ENCODE measurements at places on chromosomes 7 and 10.

- no peak for DNase-seq
Measured at GRCh38 chr7:97623333-97623732, 108.6 kb upstream of the TAC1 start.

GRCh38 chr10:97895915-97896314, 46.3 kb downstream of the GOLGA7B start:
- no peak for DNase-seq

DNA sequence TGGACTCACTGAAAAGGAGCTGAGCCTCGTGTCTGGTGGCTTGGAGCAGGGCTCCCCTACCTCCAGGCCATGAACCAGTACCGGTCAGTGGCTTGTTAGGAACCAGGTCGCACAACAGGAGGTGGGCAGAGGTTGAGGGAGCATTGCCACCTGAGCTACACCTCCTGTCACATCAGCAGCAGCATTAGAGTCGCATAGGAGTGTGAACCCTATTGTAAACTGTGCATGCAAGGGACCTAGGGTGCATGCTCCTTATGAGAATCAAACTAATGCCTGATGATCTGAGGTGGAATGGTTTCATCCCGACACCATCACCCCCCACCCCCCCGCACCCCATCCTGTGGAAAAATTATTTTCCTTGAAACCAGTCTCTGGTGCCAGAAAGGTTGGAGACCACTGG, 50.4 kb downstream of the TSPAN15 start:
- DNase-seq: no peak

- peak; percentile 65 for DNase-seq
Measured at GRCh38 chr10:75956624-75957023, 525.2 kb downstream of the LRMDA start.

DNA sequence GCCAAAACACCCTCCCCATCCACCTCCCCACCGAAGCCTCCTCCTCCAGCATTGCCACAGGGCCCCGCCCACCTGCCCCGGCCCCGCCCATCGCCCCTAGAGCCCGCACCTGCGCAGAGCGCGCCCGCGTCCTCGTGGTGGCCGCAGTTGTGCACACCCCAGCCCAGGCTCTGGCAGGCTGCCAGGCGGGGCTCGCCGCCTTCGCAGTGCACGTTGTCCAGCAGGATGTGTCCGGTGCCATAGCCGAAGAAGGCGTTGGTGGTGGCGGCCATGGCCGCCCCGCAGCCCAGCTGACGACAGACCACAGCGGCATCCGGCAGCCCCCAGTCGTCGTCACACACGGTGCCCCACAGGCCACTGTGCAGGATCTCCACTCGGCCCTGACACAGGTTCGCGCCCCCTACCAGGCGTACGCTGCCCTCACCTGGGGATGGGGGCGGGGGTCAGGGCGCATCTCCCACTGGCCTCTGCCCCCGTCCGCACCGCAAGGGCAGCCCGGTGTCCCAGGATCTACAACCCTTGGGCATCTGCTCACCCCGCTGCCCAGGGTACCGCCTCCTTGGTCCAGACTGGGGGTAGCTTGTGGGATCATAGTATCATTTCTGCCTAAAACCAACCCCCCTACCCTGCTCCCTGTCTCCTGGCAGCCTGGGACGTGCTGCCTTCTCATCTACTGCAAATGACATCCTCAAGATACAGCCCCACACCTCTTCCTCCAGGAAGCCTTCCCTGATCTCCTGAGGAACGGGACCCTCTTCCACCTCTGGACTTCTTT, 11.9 kb downstream of the SSC4D start:
- DNase-seq: peak; percentile 72

GRCh38 chr10:69568472-69569395, 4.5 kb downstream of the NEUROG3 start:
- DNase-seq: no peak

- DNase-seq: no peak
Measured at GRCh38 chr10:22174442-22174841, 43.4 kb downstream of the EBLN1 start.

DNA sequence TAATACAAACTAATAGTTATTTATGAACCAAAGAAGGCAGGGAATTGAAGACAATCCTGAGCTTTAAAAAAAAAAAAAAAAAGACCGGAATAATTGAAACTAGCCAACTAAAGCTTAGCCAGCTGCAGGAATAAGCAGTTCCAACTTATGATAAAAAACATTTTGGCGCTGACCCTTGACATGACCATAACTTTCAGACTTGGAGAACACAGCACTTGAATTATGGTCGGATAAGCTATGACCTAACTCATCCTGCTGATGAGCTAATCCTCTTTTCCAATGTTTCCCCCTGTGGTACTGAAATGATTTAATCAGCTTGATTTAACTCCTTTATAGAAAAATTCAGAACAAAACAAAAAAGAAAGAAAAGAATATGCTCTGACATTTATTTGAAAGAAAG, 181.8 kb downstream of the DGKB start:
- DNase-seq: no peak

GRCh38 chr10:470339-471003, 219.0 kb downstream of the DIP2C start:
- peak; percentile 15 for DNase-seq

GRCh38 chr10:31709028-31709427, 219.6 kb downstream of the ARHGAP12 start:
- no peak for DNase-seq

- DNase-seq: no peak
Measured at GRCh38 chr10:119555178-119555784, 12.8 kb upstream of the RGS10 start.

- DNase-seq: no peak
Measured at GRCh38 chr7:120412139-120413050, 139.4 kb downstream of the KCND2 start.

DNA sequence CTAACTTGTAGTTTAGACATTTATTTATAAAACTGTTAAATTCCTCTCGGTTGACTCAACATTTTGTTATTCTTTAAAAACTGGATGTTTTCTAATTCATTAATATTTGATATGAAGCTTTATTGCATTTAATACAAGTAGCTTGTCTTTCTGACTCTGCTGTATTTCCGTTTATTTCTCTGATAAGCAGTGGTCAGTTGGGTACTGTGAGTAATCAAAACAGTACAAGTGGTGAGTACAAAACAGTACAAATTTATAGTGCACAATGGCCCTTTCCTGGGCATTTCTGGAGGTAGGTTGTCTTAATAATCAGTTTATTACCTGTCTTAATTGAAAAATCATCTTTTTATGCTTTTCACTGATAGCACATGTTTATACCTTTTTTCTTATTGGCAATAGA, 182.7 kb downstream of the CCSER2 start:
- no peak for DNase-seq

GRCh38 chr7:33745934-33746333, 159.4 kb upstream of the BMPER start:
- DNase-seq: no peak

DNA sequence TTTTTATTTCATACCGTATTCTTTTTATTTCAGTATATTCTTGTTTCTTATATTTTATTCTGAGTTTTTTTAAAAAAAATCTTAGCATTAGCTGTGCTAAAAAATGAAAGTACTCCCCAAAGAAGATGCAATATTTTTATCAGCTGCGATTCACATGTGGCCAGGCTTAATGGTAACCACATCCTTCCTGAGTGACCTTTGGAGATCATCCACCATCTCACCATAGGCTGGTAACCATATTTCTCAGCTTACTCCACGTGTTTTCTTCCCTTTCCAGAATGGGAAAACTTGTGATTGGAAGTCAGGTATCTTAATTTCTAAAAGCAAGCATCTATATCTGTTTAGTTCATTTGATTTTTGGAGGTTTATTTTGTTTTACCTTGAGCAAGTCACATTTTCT, 18.8 kb upstream of the LIPM start:
- DNase-seq: no peak

DNA sequence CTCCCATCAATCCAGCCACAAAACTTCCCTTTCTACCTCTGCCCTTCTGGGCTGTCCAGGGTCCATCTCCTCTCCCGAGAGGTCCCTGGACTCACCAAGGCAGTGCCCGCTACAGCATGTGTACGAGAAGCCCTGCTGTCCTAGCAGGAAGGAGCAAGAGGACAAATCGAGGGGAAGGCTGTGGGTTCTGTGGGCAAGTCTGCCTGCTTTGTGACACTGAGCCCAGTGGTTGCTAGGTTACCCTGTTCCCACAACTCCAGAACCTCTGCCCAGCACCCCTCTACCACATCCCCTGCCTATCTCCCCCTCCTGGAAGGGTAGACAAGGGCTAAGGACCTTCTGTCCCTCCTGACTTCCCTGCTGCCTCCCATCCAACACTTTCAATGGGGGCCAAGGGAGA, at the start of gene TBATA:
TBATA (minus strand) TSS at position 188 of the 400 bp plus-strand sequence. CDS start 1,998 bp downstream, outside the sequence.
- no peak for DNase-seq

DNA sequence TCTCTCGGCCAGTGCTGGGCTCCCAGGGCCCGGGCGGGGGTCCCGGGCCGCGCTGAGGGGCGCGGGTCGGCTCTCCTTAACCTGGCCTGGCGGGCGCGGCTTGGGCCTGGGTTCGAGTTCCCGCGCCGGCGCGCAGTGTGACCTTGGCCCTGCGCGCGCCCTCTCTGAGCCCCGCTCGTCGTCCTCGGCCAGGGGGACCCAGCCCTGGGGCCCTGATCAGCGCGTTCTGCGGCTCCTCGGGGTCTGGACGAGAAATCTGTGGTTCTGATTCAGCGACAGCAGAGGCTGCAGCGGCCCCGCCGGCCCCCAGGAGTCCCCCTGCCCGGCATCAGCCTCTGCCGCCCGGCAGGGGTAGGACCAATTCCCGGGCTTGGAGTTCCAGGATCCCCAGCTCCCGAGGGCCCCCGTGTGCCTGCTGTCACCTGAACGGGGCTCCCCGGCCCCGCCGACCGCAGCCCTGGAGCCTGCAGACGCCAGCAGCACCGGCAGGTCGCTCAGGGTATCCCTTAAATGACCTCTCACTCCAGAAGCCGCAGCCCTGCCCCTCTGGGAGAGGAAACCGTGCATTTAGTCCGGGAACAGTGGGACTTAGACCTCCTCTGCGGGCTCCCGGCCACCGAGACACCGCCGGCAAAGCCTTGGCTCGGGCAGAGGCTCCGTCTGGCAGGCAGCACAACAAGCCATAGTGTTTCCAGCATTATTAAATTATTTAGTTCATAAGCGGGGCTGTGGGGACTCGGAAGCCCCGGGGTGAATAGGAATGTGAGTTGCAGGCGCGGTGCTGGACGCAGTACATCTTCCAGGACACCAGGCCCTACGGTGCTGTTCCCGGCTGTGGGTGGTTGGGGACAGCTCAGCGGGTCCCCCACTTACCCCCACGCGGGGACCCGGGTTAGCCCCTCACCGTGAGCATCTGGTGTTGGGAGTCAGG, 572 bp downstream of the CHST12 start:
- peak; percentile 50 for DNase-seq

GRCh38 chr10:116151076-116151475, 121.9 kb downstream of the GFRA1 start:
- DNase-seq: no peak

DNA sequence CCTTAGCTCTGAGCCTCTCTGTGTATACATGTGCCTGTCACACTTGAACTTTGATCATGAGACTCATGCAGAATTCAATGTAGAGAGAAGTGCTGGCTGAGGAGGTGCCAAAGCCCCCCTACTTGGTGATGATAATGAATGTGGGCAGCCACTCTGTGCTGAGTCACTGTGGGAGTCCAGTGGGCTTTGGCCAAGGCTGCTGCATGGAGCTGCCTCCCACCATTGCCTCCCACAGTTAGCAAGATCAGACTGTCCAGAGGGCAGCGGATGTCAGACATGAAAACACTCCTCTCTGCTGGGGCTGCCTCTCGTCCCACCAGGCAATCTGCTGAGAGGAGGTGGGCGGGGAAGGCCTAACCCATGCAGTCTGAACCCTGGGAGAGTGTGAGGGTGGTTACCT, 180.3 kb downstream of the SH2D4B start:
- DNase-seq: no peak

DNA sequence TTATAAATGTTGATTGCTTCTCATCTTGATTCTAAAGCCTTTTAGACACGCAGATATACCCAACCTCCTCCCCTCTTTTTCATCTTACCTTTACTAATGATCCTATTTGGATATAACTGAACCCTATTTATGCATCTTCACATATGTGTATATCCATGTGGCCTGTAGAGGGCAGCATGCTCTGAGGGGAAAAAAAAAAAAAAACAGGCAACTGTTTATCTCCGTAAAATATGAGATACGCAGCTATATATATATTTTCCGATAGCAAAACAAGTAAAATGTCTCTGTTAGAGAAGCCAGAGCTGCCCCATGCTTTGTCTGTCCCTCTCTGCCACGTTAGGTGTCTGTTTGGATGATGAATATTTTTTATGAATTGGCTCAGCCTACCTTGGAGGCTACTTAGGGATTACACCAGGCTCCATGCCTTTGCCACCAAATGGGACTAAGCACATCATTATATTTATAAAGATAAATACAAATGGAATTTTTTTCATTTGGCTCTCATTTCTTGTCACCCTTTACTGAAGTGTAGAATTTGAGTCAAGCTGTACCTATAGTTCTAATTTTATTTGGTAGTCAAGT, 174.8 kb upstream of the FZD1 start:
- DNase-seq: peak; percentile 60

DNA sequence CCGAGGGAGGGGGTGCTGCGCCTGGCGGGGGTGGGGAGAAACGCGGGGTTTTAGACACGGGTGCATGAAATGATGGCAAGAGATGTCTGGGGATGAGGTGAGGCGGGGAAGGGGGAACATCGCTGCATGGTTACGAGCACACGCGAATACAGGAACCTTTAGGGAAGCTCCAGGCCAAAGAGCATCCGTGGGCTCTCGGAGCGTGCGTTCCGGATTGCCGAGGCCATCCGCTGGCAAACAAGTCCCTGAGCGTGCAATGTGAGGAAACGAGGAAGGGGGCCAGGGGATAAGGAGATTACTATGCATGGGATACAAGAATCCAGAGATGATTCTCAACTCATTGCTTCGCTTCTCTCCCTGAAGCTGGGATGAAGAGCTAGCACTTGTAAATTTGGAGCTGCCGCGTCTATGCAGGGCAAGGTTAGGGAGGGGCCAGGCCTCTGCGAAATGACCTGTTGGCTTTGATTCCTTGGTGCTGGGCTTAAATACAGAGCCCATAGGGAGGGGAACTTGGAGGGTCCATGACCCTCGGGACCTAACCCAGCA, 520 bp upstream of the WNT2 start:
- DNase-seq: no peak

DNA sequence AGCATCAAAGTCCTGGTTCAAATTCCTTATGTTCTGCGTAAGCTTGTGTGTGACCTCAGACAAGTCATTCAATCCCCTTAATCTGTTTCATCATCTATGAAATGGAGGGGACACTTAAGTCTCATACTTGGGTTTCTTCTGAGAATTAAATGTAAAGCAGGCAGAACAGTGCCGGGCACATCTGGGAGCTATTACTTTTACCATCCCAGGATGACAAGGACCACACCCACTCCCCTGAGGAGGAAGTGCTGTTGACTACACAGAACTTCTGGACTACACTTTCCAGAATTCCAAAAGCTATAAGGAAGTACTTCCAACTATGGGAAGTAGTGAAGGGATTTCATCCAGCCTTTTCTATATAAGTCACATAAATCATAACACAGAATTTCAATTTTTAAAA, 294.9 kb downstream of the IPMK start:
- DNase-seq: no peak

DNA sequence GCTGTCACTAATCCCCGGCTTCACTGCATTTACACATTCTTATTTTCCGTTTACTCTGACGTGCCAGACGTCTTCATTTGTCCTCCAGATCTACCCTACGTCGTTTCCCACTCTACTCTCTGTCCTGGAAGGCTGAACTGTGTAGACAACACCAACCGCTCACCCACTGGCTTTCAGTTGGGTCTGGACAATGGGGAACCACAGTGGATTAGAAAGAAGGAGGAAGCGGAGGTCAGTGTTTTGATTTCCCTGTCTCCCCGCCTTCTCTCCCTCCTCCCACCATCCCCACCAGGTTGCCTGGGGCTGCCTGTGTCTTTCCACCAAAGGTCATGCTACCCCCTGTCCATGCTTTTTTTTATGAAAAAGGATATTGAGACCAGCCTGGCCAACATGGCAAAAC, 14.0 kb upstream of the CTBP2 start:
- no peak for DNase-seq

Measured in suppressor macrophage treated with lipopolysaccharide for 1 hour (primary cell).